ENCODE measurements at places on chromosomes 1 and 21. TPM values are rescaled to one million over a fixed set of nuclear protein-coding genes. Genes with fewer than 3 reads are reported as not detected.
A peak's percentile ranks its signal among the peaks of the same experiment; 100 is the strongest.

- no peak for DNase-seq
These were observed 91.7 kb downstream of the JAK1 start for GRCh38 chr1:64874666-64875065.

GRCh38 chr1:164922585-164922984 is 363.6 kb downstream of the PBX1 start:
- no peak for DNase-seq

- peak; percentile 59 for DNase-seq
These were observed 6.5 kb downstream of the PTP4A2 start for GRCh38 chr1:31931593-31932225.

The TFF3 gene
- total RNA-seq = not detected

GRCh38 chr1:203086992-203087763 is 1.4 kb upstream of the MYOG start:
- DNase-seq = no peak

GRCh38 chr1:67780637-67781036 is 52.6 kb downstream of the GNG12 start:
- no peak for DNase-seq

- DNase-seq = peak; percentile 79
These were observed at the start of gene MPC2 for GRCh38 chr1:167936930-167937708. TSS of gene MPC2 (minus strand) at chr1:167937072. CDS start at chr1:167935841, 1,231 bp downstream.

The VAMP3 gene
- total RNA-seq = 138 TPM

The MPL gene
- not detected for total RNA-seq

DNA sequence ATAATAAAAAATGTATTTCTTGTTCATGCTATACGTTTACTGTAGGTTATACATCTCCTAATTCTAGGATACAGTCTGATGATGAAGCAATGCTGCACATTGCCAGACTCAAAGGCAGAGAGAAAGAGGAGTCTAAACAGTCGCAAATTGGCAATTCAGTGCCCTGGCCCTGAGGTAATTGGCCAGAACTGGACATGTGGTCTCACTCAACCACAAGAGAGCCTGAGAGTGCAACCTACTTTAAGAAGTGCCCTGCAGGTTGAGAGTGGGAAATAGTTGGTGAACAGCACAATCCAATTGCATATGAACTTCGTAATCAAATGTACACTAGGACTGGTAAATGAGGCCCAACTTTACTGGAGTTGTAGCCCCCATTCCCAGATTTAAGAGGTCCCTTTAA is 5.0 kb upstream of the SLC35A3 start:
- DNase-seq = no peak

GRCh38 chr1:68234094-68234493 is 1.8 kb upstream of the WLS start:
- no peak for DNase-seq

The PPFIA4 gene
- 2.3 TPM for total RNA-seq

DNA sequence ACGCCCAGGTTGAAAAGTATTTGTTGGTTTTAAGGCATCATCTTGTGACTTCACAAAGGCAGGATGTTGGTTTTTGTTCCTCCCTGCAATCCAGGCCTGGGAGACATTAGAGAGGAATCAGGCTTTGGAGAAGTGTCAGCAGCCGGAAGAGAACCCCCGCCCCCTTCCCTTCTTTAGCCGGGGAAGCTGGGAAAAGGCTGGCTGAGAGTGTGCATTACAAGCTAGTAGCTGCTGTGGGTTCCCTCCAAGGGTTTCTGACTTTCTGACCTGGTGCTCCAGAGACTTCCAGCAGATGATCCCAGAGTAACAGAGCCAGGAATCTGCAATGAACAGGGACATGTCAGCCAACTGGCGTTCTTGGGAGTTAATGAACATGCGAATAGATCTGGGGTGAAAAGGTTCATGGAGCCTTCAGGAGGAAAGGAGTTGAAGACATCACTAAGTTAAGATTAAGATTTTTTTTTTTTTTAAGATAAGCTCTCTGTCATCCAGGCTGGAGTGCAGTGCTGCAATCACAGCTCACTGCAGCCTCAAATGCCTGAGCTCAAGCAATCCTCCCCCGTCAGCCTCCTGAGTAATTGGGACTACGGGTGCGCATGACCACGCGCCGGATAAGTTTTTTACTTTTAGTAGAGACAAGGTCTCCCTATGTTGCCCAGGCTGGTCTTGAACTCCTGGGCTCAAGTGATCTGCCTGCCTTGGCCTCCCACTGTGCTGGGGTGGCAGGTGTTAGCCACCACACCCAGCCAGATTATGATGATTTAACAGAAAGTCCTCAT is 7.5 kb downstream of the DISP3 start:
- DNase-seq = no peak

DNA sequence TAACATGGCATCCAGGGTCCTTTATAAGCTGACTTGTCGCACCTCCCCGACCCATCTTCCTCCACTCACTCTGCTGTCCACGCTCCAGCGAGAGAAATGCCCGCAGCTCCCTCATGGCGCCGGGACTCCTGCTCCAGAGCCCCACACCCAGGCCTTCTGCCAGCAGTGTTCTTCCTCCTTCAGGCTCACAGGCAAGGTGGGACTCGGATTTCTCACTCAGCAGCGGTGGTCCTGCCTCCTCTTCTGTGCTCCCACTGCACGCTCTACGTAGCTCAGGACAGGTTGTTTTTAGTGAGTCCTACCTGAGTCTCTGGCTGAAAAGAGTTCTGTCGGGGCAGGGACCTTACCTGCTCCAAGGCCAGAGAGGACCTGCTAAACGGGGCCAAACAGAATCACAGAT is 11.2 kb downstream of the THEMIS2 start:
- no peak for DNase-seq

DNA sequence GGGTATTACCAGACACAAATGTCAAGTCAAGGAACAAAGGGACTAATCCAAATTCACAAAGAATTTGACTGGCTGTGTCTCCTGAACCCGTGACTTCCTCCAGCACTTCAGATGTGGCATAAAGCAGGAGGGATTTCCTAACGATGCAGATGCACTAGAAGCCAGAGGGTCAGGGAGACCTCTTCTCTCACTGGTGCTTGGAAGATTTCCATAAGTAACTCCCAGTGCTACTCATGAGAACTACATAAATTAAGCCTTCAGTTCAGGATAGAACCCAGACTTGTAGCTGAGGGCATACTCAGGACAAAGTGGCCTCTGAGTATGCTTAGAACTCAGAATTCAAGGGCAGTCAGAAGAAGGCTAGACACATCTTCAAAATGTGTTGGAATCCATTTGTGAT is 83.6 kb upstream of the NRIP1 start:
- DNase-seq = no peak

GRCh38 chr1:41323243-41323642 is 38.0 kb upstream of the FOXO6 start:
- DNase-seq = no peak

DNA sequence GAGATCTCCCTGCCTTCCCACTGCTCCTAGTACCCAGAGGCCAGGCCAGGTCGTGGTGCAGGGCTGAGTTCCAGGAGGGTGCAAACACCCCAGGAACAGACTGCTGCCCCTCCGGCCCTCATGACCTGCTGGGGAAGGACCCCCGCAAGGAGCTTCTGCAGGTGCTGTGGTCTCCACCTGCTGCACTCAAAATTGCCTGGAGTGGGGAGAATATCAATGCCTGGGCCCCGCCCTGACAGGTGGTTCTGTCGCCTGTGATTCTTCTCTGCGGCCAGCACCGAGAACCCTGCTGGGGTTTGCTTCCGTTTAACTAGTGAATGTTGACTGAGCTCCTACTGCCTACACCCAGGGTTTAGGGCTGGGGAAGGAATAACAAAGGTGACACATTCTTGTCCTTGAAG is 2.1 kb upstream of the TFF3 start:
- DNase-seq = no peak

DNA sequence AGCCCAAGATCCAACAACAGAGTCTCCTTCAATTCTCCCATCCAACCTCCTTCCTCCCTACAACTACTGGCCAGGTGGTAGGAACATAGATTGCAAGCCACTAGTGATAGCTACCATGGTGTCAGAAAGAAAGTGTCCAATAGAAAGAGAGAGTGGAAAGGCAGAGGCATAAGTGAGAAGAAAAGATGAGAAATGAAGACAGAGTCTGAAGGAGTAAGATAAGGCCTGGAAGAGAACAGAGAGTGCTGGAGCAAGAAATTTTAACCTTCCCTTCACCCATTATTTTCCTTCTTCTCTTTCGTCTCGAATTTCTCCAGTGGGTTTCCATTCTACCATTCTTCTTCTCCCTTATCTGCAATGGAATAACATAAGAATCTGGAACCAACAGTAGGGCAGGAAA is 57.9 kb downstream of the CDC42BPA start:
- DNase-seq = no peak

The RGS16 gene
- 23.4 TPM for total RNA-seq

- peak; percentile 64 for DNase-seq
These were observed 39.4 kb downstream of the DMRTB1 start for GRCh38 chr1:53498555-53499131.

Measured in A172 (cell line).